ENCODE measurements at places on chromosomes 4 and X.

- no peak for ATAC-seq
These were observed 246.5 kb upstream of the RPS6KA3 start for GRCh38 chrX:20513185-20513584.

GRCh38 chr4:41205854-41206460, 8.4 kb downstream of the APBB2 start:
- no peak for ATAC-seq

DNA sequence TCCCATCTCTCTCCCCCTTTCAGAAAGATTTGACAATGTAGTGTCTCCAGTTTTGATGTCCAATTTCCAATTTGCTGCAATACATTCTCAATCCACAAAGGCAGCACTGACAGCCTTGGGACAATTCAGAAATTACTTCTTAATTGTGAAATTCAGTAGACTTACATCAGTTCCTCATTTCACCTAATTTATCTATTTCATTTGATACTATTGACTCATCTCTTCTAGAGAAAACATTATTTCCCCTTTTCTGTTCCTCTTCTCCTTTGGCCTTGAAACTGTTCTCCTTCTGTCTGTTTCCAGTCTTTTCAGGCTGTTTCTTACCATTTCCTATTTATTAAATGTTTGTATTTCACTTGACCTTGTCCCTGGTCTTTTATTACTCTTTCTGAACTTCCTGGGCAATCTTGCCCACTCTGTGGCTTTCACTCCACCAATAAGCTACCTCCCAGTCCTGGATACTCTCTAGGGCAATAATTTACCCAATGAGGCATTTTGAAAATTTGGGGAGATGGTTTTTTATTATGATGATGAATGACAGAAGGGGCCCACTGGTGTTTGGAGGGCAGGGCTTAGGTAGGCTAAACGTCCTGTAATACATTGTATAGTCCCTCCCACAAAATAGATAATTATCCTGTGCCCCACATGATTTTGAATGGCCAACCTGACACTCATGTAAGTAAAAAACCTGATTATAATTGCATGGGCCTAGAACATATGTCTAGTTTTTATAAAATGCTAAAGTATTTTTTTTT, 498.0 kb upstream of the BOD1L1 start:
- ATAC-seq: no peak

GRCh38 chr4:804804-805203, 21.1 kb downstream of the CPLX1 start:
- no peak for ATAC-seq

DNA sequence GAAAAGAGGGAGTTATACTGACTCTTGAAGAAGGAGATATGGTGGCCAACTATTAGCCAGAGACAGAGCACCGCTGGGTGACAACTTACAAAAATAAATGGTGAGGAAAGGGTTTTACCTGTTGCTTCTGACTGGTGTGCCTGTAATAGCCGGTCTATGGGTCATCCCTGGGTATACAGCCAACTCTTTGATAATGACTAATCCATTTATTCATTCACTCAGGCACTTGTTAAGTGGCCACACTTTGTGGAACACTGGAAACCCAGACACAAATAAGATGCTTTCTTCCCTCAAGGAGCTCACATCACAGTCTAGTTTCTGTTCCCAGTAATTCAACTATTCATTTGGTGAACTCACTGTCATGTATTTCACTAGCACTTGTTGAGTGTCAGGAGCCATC, 13.2 kb upstream of the CAPN6 start:
- no peak for ATAC-seq

DNA sequence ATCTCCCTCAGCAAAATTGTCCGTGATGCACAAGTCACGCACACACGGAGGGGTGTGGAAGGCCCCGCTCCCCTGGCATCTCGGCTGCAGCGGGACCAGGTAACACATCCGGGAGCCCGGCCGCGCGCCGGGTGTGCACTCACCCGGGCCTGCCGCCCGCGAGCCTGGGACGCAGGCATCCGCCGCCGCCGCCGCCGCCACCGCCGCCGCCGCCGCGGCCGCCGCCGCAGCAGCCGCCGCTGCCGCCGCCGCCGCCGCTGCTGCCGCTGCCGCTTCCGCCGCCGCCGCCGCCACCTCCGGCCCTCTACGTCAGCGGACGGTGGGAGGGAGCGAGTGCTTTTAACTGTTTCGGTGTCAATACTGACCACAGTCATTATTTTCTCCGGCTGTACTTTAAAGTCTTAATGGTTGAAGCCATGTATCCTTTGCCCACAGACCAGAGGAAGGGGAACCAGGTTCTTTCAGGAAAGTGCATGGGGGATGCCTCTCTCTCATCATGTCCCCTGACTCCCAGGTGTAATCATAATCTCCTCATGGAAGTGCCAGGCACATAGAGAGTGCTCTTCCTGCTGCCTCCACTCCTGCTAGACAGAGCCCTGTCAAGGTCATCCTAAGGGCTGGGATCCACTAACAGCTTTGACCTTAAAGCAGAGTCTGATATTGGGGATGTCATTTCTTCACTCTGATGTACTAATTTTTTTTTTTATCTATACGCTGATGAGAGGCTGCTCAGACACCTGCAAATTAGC, 38.0 kb downstream of the MAGEE2 start:
- peak; percentile 54 for ATAC-seq

DNA sequence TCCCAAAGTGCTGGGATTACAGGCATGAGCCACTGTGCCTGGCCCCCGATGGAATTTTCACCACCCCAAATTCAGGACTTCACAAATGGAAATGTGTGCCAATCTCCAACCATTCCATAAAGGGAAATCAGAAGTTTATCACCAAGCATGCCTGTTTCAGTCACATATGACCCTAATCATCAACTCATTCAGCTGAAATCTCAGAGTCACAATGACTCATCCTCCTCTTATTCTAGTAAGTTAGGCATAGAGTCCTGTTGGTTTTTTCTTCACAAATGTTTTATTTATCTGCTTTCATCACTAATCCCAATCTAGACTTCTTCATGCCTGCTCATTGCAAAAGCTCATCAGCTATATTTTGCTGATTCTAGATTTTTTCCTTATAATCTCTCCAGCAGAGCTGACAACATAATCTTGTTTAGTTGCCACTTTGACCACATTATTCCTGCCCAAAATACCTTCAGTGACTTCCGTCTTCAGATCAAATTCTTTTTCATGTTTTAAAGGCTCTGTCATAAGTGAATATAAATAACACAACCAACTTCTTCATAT, 83.3 kb downstream of the SLC7A11 start:
- no peak for ATAC-seq

DNA sequence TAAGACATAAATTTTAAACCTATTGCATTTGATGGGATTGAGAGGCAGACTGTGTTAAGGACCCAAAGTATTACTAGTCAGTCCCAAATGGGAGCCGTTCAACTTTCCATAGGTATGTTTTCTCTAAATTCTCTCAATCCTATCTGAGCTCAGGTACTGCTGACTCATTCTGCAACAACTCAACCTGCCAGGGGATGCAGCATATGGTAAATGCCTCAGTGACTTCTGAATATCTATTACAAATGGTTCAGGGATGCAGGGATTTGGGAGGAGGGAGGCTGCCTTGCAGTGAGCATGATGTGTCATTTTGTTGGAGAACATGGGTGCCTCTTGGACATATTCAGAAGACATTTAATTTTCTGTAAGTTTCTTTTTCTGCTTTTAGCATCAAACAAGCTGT, 97.3 kb downstream of the HDAC8 start:
- no peak for ATAC-seq

DNA sequence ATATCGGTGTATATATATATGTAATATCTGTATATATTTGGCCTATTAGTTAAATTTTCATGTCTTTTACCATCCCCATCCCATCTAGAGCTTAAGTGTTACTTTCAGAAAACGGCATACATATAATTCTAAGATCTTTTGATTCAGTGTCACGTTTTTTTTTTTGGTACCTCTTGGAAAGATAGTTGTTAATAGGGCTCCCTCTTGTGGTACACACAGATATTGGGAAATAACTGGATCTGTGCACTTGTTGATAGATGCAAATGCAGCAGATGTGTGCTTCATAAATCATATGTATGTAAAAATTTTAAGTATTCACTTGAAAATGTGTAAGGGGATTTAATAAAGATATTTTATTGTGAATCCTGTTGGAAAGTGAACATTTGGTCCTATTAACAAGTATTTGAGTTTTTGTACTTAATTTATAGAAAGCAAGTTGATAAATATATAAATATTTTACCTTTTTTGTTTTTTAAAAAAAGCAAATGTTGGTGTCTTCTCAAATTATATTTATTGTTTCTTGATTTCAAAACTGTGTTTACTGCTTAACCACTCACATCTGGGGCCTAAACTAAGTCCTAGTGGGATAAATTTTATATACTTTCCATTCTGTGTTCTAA, 74.7 kb downstream of the PAQR3 start:
- peak; percentile 37 for ATAC-seq

DNA sequence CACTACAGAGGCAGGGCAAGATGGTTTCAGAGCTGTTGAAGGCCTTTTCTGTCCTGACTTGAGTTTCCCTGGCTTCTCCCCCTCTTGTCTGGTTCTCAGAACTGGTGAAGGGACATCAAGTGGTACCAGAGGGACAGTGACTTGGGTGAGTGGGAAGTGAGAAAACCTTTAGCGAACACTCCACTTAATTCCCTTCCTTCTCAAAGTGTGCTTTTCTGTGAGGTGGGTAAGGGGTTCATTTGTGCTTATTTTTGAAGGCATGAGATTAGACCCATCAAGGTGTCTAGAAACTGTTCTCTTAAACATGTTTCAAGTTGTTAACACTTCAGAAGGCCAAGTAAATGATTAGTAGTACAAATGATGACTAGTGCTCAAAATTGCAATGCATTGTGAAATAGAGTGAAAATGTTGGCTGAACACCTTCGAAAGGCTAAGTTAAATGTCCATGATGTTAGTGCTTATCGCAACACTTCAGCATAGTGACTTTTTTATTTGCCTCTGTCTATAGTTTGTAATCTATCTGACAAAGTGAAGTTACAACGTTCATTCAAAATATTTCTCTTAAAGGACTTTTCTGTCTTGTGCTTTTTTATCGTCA, 2.8 kb downstream of the AREG start:
- ATAC-seq: no peak

- no peak for ATAC-seq
These were observed 112.9 kb upstream of the AGA start for GRCh38 chr4:177555007-177555574.

DNA sequence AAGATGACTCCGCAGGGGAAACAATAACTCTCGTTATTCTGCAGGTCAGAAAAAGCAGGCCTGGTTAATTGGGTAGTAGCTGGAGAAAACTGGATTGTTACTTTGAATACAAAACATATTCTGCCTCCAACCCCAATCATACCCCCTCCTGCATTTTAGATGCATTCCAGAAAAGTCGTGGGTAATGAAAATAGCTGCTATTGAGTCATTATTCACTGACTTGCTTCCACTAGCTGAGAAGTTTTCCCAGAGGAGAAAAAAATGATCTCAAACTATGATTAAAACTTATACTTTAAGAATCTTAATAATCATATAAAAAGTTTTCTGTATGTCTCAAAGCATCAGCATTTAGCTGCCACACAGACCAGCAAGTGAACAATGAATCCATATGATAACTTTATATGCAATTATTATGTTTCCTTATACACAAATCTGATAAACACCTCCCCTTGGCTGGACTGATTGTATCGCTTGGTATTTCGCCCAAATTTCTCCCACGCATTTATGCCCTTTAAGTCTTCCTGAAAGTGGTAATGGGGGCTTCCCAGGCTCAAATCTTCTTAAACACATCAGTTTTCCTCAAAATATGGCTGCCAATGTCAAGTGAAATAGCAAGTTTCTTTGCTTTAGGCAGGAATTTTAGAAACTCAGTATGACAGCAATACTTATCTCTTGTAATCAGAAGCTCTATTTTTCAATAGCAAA, 181.0 kb downstream of the LDB2 start:
- no peak for ATAC-seq

- ATAC-seq: no peak
These were observed 77.8 kb downstream of the SORBS2 start for GRCh38 chr4:185734214-185734613.

DNA sequence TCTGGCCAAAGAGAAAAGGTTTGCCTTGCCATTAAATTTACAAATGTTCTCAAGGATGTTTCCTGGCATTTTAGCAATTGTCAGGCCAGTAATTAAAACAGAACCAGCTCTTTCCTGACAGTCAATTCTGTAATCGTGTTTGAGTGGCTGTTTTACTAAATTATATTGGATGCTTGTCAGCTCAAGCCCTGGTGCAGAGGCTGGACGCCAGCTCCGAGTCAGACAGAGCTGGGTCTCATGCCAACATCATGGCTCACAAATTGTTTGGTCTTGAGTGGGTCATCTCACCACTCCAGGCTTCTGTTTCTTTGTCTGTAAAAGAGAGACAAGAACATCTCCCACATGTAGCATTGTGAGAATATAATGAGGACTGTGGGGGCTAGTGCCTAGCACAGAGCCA, 190.3 kb upstream of the PSAPL1 start:
- no peak for ATAC-seq

DNA sequence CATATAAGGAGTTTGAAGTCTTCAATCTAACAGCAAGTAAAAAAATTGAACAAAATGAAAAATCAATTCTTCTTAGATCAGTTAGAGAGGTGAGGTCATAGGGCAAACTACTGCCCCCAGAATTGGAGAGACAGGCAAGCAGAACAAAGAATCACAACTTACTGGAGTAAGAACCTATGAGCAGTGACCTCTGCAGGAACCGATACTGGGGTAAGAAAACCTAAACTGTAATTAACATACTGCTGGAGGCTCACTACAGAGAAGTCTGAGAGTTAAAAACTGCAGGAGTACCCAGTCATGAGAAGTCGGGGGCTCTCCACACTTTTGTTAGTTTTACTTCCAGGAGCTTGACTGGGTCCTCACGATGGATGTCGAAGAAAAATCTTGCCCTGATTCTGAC, 16.0 kb downstream of the CLDN22 start:
- ATAC-seq: no peak

- ATAC-seq: no peak
These were observed 177.8 kb upstream of the IGFBP7 start for GRCh38 chr4:57287687-57288604.

DNA sequence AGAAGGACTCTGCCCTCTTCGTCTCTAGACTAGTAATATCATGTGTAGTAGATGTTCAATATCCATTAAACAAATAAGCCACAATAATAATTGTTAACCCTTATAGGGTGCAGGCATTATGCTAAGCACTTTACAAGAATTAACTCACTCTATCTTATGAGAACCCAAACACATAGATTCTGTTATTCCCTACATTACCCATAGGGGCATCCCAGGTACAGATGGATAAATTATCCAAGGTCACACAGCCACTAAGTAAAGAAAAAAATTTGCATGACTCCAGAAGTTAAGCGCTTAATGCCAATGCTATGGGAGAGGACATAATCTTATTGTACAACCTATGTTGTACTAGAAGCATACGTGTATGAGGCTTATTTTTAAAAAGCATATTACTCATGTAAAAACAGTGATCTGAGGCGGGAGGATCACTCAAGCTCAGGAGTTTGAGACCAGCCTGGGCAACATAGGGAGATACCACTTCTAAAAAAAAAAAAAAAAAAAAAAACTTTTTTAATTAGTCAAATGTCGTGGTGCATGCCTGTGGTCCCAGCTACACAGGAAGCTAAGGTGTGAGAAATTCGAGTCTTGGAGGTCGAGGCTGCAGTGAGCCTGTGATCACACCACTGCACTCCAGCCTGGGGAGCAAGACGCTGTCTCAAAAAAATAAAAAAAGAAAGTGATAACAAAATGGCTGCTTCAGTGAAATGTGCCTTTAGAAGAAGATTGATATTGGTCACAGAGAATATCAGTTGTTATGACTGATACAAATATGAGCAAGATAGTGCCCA, 13.6 kb downstream of the LDB2 start:
- no peak for ATAC-seq

GRCh38 chr4:109131559-109131958, 170.9 kb downstream of the COL25A1 start:
- no peak for ATAC-seq
